ENCODE measurements at places on chromosomes 2 and 18.

DNA sequence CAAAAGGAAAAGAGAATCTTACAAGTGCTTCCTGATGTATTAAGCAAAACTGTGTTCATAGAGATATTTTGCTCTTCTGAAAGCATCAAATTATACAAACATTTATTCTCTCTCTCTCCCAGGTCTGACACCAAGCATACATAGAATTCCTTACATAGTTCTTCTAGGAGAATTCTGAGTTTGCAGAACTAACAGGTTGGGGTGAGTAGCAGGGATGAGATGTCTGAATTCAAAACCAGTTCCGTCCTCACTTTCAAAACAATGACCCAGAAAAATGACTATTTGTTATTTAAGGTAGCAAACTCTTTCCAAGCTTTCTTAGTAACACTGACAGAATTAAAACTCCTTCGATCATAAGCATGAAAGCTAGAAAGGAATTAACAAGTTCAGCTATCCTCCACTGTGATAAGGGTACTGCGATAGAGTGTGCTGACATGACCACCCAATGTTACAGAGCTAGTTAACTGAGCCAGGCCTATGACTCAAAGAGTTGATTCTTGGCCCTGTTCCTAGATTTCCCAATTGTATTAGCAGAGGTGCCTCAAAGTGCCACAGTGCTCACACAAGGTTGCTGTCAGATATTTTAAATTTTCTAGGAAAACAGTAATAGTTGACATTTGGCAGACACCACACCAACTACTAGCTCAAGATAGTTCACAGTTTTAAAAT is 85.8 kb upstream of the SETBP1 start:
- no peak for DNase-seq

GRCh38 chr2:15115776-15116175 is 445.4 kb downstream of the NBAS start:
- no peak for DNase-seq

DNA sequence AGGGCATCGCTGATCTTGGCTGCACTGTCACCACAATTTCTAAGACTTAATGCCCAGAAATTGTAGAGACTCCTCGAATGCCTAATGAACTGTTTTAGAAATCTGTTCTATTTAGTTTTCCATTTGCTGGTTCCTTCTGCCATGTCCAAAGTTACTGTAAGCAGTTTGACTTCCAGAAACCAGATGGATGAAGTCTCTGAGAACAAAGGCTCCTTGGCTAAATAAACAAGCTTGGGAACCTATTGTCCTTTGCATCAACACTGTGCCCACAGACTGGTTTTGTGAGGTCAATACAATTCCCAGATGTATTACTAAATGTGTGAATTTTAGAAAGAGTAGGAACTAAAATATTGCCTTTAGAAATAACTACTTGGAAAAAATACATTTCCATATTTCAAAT is 600.2 kb downstream of the NYAP2 start:
- DNase-seq, result no peak

DNA sequence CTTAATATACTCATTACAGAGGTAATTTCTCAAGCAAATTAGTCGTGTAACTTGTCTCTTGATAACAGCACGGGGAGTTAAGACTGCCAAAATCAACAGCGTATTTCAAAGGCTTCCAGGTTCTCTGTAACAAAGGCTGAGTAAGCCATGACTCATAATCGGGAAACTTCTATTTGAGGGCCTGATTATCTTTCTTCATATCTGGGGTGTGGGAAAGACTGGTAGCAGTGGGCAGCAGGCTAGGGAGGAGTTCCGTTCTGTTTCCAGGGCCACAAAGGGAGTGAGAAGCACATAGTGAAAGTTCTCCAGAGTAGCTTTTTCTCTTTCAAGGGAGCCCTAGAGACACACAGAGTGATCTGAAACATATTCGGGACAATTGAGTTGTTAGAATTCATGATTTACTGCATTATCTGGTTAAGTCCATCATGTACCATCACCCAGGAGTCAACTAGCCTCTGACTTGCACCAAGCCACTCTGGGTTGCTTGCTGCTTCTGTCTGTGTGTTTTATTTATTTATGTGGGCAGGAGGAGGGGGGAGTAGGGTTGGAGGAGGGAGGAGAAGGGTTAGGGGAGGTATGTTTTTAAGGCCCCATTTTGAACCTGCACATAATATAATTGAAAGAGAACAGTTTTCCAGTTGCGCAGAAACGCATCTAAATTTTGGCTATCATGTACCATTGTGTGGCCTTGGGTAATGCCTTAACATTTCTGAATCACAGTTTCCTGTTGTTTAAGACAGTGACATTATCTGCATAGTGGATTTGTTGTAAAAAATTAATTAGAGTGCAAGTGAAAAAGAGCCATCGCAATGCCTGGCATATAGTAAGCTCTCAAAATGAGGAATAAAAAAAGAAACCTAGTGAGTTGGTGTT is 80.5 kb upstream of the ITPRID2 start:
- DNase-seq, result no peak

DNA sequence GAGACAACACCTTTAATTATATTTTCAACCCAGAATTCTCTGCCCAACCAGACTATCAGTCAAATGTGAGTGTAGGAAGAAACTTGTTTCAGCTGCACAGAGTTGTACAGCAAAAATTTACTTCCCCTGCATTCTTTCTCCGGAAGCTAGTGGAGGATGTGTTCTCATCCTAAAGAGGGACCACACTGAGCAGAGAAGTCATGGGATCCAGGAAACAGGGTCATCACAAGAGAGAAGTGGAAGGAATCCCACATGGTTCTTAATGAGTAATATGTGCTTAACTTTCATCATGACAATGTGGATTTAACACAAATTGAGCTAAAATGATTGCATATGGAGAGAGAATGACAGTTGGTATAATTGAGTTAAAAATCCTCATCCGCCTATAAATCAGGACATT is 78.2 kb downstream of the INPP4A start:
- no peak for DNase-seq

GRCh38 chr18:501406-501714 is 859 bp upstream of the COLEC12 start:
- DNase-seq, result no peak

GRCh38 chr2:205119136-205119535 is 563.2 kb upstream of the NRP2 start:
- DNase-seq, result no peak

GRCh38 chr18:26268454-26268853 is 42.2 kb downstream of the TAF4B start:
- DNase-seq, result no peak

DNA sequence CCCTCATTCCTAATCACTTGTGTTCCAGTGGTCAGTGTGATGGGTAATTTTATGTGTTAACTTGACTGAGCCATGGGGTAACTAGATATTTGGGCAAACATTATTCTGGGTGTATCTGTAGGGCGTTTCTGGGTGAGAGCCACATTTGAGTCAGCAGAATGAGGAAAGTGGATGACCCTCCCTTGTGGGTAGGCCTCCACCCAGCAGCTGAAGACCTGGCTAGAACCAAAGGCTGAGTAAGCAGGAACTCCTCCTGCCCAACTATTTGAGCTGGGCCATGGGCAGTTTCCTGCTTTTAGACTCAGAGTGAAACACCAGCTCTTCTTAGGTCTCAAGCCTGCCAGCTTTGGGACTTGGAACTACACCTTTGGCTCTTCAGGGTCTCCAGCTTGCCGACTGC is 141.8 kb downstream of the ACKR3 start:
- DNase-seq, result no peak

- DNase-seq, result no peak
These were observed 78.8 kb upstream of the SMAD2 start for GRCh38 chr18:48009116-48009745.

- no peak for DNase-seq
These were observed 9.4 kb downstream of the COLEC11 start for GRCh38 chr2:3604207-3604877.

GRCh38 chr2:219399716-219400478 is 12.2 kb upstream of the DNPEP start:
- no peak for DNase-seq

- no peak for DNase-seq
These were observed 137.9 kb upstream of the ZC3H15 start for GRCh38 chr2:186348200-186348599.

DNA sequence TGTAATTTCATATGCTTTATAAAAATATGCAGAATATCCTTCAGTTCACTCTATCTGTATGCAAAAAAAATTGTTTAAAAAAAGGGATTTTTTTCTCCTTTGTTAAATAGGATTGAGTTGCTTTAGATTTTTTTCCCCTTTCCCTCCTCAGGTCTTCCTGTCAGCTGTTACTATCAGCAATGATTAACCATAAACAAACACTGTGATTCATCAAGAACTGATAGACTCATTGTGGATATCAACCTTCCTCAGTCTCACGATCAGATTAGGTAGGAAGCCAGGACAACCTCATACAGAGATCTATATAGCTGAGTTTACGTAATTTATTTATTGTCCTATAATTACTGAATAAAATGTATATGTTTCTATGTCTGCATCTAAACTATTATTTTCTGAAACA is 2136.2 kb upstream of the CELF4 start:
- DNase-seq, result no peak

- no peak for DNase-seq
These were observed 40.5 kb upstream of the BMP10 start for GRCh38 chr2:68911709-68912108.

- DNase-seq, result no peak
These were observed 223.7 kb downstream of the CYP26B1 start for GRCh38 chr2:71923887-71924533.

Data from cortex of kidney (tissue), 1 donor.